ENCODE measurements at places on chromosomes 3 and 15.

DNA sequence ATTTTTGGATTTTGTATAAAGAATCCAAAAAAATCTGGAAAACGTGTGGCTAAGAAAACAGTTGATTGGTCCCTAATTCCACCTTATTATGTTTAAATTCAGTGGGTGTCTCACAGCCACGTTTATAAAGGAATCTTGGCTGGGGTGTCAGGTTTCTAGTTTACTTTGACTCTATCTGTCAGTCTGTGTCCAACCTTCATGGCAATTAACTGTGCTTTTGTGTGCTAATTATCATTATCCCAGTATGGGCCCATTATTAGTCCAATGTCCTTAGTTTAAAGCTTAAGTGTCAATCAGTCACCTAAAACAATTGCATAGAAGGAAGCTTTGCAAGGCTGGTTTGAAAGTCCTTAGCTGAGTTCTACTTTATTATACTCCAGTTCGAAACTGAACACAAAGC, 3.7 kb upstream of the CNTN4 start:
- DNase-seq = no peak

GRCh38 chr3:172090035-172090434, 50.7 kb downstream of the FNDC3B start:
- DNase-seq = no peak

- DNase-seq = peak; percentile 52
These were observed at the start of gene DALRD3 for GRCh38 chr3:49017971-49018706. Gene DALRD3 (minus strand): TSS chr3:49018580. CDS start chr3:49018564, 16 bp downstream.

DNA sequence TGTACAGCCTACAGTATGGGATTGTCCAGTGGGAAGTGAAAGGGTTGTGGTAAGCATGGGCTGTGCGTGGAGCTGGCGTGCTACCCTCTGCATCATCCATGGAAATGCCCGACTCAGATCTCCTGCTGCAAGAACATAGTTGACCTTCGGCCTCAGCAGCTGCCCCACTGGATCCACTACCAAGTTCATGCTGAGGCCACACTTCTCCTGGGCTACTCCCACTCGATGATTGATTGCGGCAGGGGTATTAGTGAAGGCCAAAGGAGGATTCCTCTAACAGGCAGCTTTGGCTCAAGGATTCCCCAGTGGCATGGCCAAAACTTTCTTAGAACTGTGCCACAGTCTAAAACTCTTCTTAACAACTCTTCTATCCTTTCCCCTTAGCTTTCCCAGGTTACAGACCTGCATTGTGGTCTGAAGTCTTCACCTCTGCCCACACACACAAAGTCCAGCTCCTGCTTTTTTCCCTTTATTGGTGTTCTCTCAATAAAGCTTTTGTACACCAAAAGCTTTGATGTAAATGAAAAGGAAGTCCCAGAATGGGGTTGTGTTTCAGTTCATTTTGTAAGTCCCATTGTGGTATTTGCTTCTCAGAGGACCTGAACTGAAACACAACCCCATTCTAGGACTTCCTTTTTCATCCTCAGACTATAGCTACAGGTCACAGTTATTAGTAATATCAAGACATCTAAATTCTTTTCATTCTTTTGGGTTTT, 4.9 kb upstream of the TBC1D5 start:
- DNase-seq = no peak

- no peak for DNase-seq
These were observed 41.8 kb downstream of the IL5RA start for GRCh38 chr3:3068358-3068881.

DNA sequence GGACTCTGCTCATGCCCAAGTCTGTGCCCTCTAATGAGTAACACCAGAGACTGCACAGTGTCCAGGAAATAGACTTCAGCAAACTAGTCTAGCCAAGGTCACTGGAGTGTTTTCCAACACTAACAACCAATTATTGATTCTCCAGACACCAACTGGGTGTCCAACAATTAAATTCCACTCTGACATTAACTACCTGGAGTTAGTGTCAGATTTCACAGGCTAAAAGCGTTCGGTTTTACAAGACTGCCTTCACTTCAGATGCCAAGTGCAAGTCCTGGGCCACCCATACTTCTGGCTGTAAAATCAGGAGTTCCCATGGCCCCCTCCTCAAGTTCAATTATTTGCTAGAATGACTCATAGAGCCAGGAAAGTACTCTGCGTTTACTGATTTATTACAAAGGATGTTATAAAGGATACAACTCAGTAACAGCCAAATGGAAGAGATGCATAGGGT, 20.8 kb upstream of the CFAP161 start:
- no peak for DNase-seq

- no peak for DNase-seq
These were observed 321.7 kb upstream of the FRG2C start for GRCh38 chr3:75342425-75342824.

- DNase-seq = no peak
These were observed 8.7 kb upstream of the PTX3 start for GRCh38 chr3:157427901-157428300.

DNA sequence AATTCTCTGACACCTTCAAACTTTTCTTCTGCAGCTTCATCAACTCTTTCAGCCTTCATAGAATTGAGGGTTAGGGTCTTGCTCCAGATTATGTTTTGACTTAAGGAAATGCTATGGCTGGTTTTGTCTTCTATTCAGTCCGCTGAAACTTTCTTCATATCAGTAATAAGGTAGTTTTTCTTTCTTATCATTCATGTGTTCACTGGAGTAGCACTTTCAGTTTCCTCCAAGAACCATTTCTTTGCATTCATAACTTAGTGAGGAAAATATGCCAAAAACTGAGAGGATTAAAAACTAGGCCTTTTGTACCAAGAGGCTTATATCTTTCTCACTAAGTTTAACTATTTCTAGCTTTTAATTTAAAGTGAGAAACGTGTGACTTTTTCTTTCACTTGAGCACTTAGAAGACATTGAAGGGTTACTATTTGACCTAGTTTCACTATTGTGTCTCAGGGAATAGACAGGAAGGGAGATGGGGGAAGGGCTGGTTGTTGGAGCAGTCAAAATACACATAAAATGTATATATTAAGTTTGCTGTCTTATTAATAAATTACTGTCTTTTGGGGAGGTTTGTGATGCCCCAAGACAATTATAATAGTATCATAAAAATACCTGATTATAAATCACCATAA, 1110.1 kb downstream of the TBL1XR1 start:
- no peak for DNase-seq

- no peak for DNase-seq
These were observed 50.1 kb downstream of the P2RY1 start for GRCh38 chr3:152885076-152885475.

DNA sequence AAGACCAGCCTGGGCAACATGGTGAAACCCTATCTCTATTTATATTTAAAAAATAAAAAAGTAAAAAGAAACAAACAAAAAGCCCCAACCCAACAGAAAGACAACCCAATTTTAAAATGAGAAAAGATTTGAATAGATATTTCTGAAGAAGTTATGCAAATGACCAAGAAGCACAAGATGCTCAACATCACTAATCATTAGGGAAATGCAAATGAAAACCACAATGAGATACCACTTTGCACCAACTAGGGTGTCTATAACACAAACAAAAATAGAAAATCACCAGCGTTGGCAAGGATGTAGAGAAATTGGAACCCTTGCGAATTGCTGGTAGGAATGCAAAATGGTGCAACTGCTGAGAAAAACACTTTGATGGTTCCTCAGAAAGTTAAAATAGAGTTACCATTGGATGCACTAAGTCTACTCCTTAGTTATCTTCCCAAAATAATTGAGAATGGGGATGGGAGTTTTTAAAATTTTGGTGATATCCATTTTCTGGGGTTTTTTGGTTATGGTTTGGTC, 45.8 kb upstream of the CCNB2 start:
- no peak for DNase-seq

GRCh38 chr3:125152951-125153350, 59.6 kb downstream of the SLC12A8 start:
- no peak for DNase-seq

- DNase-seq = no peak
These were observed 317.1 kb upstream of the CBLB start for GRCh38 chr3:106185949-106186348.

DNA sequence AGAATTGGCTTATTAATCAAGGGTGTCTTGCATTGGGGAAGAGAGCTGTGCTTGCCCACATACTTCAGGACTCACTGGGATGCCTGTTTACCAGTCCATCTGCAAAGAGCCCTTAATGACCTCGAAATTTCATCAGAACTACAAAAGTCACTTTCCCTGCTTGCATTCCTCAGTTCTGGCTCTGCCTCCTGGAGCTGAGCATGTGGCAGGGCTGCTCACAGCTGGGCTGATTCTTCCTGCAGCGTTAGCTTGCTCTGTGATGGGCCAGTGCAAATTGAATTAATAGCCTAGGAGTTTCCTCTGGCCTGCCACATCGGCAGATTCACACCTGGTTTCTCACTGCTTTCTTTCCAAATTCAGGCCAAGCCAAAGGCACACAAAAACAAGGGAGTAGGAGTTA, 108.9 kb downstream of the DUT start:
- peak; percentile 88 for DNase-seq

DNA sequence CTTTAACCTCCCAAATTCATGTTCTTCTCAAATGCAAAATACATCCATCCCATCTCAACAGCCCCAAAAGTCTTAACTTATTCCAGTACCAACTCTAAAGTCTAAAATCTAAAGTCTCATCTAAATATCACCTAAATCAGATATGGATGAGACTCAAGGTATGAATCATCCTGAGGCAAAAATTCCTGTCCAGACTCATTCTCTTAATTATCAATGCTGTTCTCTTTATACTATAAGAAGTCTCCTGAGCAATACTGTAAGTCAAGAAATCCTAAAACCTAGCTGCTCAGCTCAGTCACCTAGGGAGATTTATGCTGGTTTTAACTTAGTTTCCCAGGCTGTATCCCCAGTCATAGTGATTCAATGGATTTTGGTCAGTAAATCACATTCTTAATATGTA, 11.1 kb downstream of the RAD18 start:
- DNase-seq = no peak

- no peak for DNase-seq
These were observed 188.0 kb downstream of the MEIS2 start for GRCh38 chr15:36912311-36912712.

DNA sequence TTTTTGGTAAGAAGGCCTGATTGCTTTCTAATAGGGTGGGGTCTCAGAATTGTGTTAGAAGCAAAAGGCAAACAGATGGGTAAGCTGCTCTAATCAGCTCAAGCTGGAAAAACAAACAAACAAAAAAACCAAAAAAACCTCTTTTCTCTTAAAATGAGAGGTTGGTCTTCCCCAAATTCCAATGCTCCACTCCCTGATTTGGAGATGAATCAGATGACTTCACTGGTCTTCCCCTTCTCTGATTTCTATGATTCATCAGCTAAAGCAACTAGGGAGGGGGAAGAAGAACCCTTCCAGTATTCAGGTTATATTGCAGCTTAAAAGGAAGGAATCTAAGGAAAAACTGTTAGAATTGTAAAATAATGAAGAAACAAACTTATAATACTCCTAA, 9.6 kb upstream of the ANXA2 start:
- peak; percentile 86 for DNase-seq

- DNase-seq = peak; percentile 31
These were observed 27.4 kb downstream of the CALML4 start for GRCh38 chr15:68177742-68178141.

- DNase-seq = no peak
These were observed 41.3 kb downstream of the TMED3 start for GRCh38 chr15:79352206-79352605.

DNA sequence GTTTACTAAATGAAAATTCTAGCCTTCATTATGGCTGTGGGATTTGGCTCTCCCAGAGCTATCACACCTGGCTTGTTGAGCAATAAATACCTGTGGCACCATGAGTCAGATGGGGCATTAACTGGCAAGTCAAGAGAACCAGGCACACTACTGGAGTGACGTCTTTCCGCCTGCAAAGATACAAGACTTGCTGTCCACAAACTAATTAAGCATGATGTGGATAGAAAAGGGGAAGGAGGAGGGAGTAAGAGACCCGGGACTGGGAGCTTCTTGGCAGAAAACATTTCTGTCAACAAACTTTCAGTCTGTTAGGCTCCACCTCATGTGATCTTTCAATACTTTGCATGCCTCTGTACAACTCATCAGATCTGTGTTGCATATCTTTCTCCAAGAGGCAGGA, 56.5 kb downstream of the CLDN1 start:
- DNase-seq = peak; percentile 31

DNA sequence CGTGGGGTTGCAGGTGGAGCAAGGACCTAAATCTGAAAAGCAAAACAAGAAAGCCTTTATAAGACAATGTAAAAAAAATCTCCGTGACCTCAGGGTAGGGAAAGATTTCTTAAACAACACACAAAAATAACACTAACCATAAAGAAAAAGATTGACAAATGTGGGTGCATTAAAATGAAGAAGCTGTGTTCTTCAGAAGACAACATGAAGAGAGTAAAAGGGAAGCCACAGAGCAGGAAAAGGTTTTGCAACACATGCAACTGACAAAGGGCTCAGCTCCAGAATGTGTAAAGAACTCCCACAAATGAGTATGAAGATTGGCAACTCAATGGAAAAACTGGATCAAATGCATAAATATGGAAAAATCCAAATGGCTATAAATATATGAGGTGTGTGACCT, 74.2 kb downstream of the MAGEF1 start:
- no peak for DNase-seq

- DNase-seq = peak; percentile 74
These were observed 202.8 kb upstream of the MRPL3 start for GRCh38 chr3:131705558-131706051.

DNA sequence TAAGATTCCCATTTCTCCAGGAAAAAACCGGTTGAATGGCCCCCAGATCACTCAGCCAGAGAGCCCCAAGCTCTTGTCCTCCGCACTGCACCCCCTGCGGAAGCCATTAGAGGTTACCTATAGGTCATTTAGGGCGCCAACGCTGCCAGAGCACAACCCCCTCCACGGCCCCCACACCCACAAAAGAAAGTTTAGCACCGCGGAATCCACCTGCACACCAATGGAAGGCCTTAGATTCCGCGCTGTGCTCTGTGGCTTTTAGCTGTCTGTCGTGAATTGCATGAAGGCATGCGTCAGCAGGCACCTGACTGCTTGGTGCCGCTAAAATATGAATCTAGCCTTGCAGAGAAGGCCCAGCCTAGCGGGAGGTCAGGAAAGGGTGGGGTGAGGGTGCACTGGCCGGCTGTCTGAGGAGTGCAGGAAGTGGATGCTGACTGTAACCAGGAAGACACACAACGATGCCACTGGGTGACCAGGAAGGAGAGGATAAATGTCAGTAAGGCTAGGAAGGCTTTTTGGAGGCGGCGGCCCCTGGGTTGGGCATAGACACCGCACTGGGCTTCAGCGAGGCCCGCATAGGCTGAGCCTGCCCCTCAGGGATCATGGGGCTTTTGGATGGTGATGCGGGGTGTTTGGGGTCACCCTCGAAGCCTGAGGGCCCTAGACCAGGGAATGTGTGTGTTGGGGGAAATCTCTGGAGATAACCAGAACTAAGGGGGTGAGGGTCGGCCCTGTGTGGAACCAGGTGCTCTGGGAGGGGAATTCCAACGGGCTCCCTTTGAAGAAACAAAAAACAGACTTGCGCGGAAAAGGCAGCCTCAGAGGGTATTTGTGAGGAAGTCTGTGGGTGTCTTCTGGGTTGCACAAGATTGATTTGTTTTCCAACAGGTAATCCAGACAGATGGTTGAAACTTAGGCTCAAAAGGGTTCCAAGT, 976 bp upstream of the NUP210 start:
- no peak for DNase-seq
